SJSA1 (cell line): ENCODE measurements at places on chromosomes 11 and 22.

GRCh38 chr11:122215244-122215992, 99.4 kb upstream of the BLID start:
- H3K27ac ChIP-seq: no peak overlapping the region
- no peak overlapping the region for H3K4me3 ChIP-seq
- H3K4me1 ChIP-seq: peaks cover 13% of the 10 kb centered on the region
- H3K27me3 ChIP-seq: no peaks in the 10 kb centered on the region
- no peaks in the 10 kb centered on the region for H3K36me3 ChIP-seq

- no peak overlapping the region for H3K27ac ChIP-seq
- H3K4me3 ChIP-seq: no peak overlapping the region
- H3K27me3 ChIP-seq: no peaks in the 10 kb centered on the region
- DNase-seq: peak; percentile 36
- peaks cover 22% of the 10 kb centered on the region for H3K4me1 ChIP-seq
- no peaks in the 10 kb centered on the region for H3K36me3 ChIP-seq
Measured at GRCh38 chr22:48476577-48476976, 1351.1 kb downstream of the BRD1 start.

- no peak overlapping the region for H3K4me3 ChIP-seq
- H3K27me3 ChIP-seq: no peaks in the 10 kb centered on the region
- H3K36me3 ChIP-seq: no peaks in the 10 kb centered on the region
- no peak overlapping the region for H3K27ac ChIP-seq
- H3K4me1 ChIP-seq: no peaks in the 10 kb centered on the region
Measured at GRCh38 chr11:130816546-130817329, 99.5 kb downstream of the SNX19 start.

GRCh38 chr22:38115423-38116205, 5.1 kb upstream of the BAIAP2L2 start:
- DNase-seq: no peak
- H3K36me3 ChIP-seq: no peaks in the 10 kb centered on the region
- peaks cover 11% of the 10 kb centered on the region for H3K4me1 ChIP-seq
- no peak overlapping the region for H3K27ac ChIP-seq
- no peaks in the 10 kb centered on the region for H3K27me3 ChIP-seq

- H3K36me3 ChIP-seq: peaks cover 8% of the 10 kb centered on the region
- DNase-seq: no peak
- no peaks in the 10 kb centered on the region for H3K27me3 ChIP-seq
- no peak overlapping the region for H3K27ac ChIP-seq
Measured at GRCh38 chr11:18615628-18616392, 16.2 kb downstream of the MISFA start.

DNA sequence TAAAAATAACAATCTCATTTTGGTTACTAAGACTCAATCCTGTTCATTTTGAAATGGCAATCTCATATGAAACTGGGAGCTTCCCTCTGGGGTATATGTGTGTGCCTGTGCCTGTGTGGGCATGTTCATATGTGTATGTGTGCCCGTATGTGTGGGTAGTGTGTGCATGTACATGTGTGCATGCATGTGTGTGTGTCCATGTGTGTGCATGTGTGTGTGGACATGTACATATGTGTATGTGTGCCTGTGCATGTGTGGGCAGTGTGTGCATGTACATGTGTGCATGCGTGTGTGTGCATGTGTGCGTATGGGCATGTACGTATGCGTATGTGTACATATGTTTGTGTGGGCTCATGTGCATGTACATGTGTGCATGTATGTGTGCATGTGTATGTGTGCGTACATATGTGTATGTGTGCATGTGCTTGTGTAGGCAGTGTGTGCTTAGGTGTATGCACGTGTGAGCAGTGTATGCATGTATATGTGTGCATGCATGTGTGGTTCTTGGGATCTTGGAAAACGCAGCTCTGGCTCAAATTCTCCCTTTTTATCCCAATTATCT, 24.5 kb upstream of the CACNG2 start:
- H3K27ac ChIP-seq: no peak overlapping the region
- no peak overlapping the region for H3K4me3 ChIP-seq
- no peaks in the 10 kb centered on the region for H3K4me1 ChIP-seq
- no peaks in the 10 kb centered on the region for H3K36me3 ChIP-seq

DNA sequence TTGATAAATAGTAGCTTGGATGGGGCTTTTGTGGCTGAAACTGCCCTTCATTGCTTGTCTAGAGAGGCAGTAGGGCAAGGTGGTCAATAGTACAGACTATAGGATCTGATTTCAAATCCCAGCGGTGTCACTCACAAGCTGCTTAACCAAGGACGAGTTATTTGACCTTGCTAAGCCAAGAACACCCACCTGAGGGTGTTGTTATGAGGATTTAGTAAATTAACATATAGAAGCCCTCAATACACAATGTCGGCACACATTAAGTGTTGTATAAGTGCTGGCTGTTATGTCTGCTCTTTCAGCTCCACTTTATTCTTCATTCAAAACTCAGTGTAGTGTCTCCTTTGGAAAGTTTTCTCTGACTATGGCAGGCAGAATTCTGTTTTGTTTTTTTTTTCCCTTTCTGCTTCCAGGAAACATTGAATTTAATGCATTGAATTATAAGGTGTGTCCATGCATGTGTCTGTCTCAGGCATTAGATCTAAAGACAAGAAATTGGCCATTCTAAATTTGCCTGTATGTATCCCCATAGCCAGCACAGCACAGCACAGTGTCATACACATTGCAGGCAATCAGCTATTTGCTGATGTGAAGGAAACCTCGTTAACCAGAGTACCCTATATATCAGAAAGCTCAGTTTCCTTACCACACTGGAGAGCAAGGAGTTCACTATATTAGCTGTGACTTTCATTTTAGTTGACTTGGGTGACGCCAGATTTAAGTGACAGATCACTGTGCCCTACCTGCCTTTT, 212.1 kb downstream of the NELL1 start:
- no peaks in the 10 kb centered on the region for H3K27me3 ChIP-seq
- no peaks in the 10 kb centered on the region for H3K36me3 ChIP-seq
- H3K4me3 ChIP-seq: no peak overlapping the region
- H3K4me1 ChIP-seq: no peaks in the 10 kb centered on the region
- DNase-seq: no peak

DNA sequence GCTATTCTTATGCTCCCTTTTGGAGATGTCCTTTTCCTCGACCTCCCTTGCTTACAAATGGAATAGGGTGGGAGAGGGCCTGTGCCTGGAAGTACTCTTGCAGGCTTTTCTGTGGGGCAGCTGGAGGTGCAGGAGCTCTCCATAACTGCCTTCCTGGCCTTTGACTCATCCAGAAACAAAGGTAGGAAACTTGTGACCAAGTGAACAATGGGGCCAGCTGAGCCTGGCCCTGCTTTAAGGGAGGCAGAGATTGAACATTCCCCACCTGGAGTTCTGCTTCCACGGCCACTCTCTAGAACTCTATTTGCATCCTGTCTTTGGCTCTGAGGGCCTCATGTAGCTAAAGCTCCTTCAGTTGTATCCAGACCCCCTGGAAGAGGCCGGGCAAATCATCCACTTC, 5.1 kb upstream of the LYVE1 start:
- H3K27ac ChIP-seq: no peak overlapping the region
- H3K4me3 ChIP-seq: no peak overlapping the region
- H3K36me3 ChIP-seq: no peaks in the 10 kb centered on the region
- DNase-seq: no peak
- no peaks in the 10 kb centered on the region for H3K27me3 ChIP-seq

DNA sequence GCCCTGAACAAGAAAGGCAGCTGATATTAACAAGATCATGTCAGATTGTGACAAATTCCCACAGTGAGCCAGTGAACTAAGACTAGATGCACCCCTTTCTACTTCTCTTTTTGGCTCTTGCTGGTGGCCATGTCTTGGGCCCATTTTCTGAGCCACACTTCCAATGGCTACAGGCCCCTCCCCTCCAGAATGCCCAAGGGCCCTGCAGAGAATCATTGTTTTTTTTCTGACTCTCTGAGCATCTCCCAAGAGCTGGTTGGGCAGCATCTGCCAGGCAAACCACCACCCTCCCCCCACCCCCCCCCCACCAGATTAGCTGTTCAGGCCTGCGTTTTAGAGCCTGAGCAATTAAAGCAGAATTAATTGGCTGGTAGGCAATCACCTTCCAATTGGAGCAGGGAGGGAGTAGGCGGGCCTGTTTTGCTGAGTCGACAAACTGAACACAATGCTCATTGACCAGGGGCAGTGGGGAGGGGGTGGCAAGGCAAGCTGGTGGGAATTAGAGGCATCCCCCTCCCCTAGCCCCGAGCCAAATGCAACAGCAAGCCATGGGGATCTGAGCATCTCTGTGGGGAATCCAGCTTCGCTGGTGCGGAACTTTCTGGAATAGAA, 541.4 kb downstream of the MN1 start:
- no peaks in the 10 kb centered on the region for H3K36me3 ChIP-seq
- no peaks in the 10 kb centered on the region for H3K4me1 ChIP-seq
- H3K27me3 ChIP-seq: no peaks in the 10 kb centered on the region
- no peak for DNase-seq
- H3K27ac ChIP-seq: no peak overlapping the region

- H3K36me3 ChIP-seq: no peaks in the 10 kb centered on the region
- no peak overlapping the region for H3K27ac ChIP-seq
- no peak for DNase-seq
- H3K4me3 ChIP-seq: no peak overlapping the region
Measured at GRCh38 chr11:85737738-85738137, 51.7 kb upstream of the CCDC89 start.

DNA sequence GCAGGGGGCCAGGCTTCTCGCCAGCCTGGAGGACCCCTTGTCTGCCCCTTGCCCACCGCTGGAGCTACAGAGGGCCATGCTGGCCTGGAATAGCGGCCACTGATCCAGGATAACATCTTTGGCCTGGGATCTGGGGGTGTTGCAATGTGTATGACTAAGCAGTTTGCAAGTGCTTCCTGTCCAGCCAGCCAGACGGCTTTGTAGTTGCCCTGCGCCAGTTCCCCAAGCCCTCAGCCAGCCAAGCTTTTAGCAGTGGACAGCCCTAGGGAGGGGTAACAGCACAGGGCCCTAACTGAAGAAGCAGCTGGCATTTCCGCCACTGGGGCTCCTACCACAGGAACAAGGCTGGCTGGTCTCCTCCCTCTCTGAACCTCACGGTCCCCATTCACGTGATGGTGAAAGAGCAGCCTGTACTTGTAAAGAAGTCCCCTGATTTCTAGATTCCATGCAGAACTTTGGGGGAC, 32.1 kb downstream of the UQCR10 start:
- H3K4me3 ChIP-seq: no peak overlapping the region
- DNase-seq: peak; percentile 73
- peaks cover 12% of the 10 kb centered on the region for H3K4me1 ChIP-seq
- peaks cover 85% of the 10 kb centered on the region for H3K36me3 ChIP-seq
- no peaks in the 10 kb centered on the region for H3K27me3 ChIP-seq

GRCh38 chr11:10876158-10876557, 18.3 kb upstream of the ZBED5 start:
- H3K4me3 ChIP-seq: no peak overlapping the region
- peak overlapping the region; percentile 20 for H3K27ac ChIP-seq
- no peaks in the 10 kb centered on the region for H3K27me3 ChIP-seq
- H3K4me1 ChIP-seq: peaks cover 23% of the 10 kb centered on the region

- H3K4me1 ChIP-seq: no peaks in the 10 kb centered on the region
- H3K36me3 ChIP-seq: no peaks in the 10 kb centered on the region
- no peak for DNase-seq
- no peak overlapping the region for H3K27ac ChIP-seq
Measured at GRCh38 chr11:111801135-111801534, 34.9 kb upstream of the PPP2R1B start.

DNA sequence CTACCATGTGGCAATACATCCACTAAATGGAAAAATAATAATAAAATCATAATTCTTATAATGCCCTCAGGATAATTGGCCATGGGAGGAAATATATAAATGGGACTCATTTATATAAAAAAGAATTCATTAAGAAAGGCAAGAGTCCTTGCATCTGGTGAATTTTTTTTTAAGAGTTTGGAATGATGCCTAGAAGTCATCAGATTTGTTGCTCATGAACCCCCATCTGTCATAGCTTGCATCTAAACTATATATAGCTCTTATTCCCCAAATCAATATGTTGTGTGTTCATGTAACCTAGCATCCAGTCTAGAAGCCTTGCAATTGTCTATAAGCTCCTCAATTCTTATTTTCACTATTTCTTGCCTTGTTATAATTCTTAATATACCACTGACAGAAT, 75.9 kb downstream of the CADM1 start:
- no peak overlapping the region for H3K27ac ChIP-seq
- no peaks in the 10 kb centered on the region for H3K4me1 ChIP-seq
- no peak for DNase-seq
- H3K36me3 ChIP-seq: no peaks in the 10 kb centered on the region
- H3K27me3 ChIP-seq: no peaks in the 10 kb centered on the region

DNA sequence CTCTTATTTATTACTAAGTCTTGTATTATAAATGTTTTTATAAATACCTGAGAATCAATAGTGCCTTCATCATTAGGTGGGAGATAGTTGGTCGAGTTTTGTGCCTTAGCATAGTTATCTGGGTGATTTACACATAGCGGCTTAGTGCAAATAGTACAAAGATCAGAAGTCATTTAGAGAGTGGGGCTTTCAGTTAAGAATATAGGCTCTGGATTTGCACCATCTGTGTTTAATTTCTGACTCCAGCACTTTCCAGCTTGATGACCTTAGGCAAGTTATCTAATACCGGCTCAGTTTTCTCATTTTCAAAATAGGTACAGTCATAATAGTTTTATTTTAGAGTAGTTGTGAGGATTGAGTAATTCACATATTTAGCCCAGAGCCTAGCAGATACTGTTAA, 26.4 kb downstream of the PDE3B start:
- H3K36me3 ChIP-seq: no peaks in the 10 kb centered on the region
- no peak for DNase-seq
- H3K27me3 ChIP-seq: no peaks in the 10 kb centered on the region
- H3K27ac ChIP-seq: no peak overlapping the region
- no peak overlapping the region for H3K4me3 ChIP-seq

DNA sequence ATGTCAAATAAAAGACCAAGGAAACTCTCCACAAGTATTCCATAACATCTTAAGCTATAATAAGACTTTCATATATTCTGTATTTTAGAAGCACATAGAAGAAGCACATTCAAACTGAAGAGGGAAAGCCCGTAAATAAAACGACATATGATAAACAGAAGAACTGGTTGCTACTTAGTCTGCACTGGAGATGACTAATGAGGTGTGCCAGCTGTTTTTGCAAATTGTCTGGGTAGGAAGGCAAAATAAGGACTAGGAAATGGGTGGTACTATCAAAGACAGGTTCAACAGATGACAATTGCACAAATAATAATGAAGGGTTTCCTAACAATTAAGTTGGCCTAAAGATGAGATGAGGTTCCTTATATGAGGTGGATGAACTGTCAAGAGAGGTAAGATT, 593.2 kb upstream of the CCDC179 start:
- H3K4me1 ChIP-seq: no peaks in the 10 kb centered on the region
- no peaks in the 10 kb centered on the region for H3K27me3 ChIP-seq
- no peak overlapping the region for H3K27ac ChIP-seq
- no peaks in the 10 kb centered on the region for H3K36me3 ChIP-seq
- no peak overlapping the region for H3K4me3 ChIP-seq
- DNase-seq: no peak

GRCh38 chr11:40030867-40031266, 1428.6 kb downstream of the LRRC4C start:
- no peaks in the 10 kb centered on the region for H3K4me1 ChIP-seq
- no peak overlapping the region for H3K4me3 ChIP-seq
- no peaks in the 10 kb centered on the region for H3K36me3 ChIP-seq
- H3K27me3 ChIP-seq: no peaks in the 10 kb centered on the region
- no peak for DNase-seq
- no peak overlapping the region for H3K27ac ChIP-seq
